KG1 (cell line): ENCODE measurements at places on chromosomes 13 and 19.
A peak's percentile ranks its signal among the peaks of the same experiment; 100 is the strongest.

GRCh38 chr13:58478858-58479257 is 847.3 kb downstream of the PCDH17 start:
- DNase-seq = no peak

- DNase-seq = no peak
These were observed 993 bp downstream of the RGL3 start for GRCh38 chr19:11418094-11418548.

DNA sequence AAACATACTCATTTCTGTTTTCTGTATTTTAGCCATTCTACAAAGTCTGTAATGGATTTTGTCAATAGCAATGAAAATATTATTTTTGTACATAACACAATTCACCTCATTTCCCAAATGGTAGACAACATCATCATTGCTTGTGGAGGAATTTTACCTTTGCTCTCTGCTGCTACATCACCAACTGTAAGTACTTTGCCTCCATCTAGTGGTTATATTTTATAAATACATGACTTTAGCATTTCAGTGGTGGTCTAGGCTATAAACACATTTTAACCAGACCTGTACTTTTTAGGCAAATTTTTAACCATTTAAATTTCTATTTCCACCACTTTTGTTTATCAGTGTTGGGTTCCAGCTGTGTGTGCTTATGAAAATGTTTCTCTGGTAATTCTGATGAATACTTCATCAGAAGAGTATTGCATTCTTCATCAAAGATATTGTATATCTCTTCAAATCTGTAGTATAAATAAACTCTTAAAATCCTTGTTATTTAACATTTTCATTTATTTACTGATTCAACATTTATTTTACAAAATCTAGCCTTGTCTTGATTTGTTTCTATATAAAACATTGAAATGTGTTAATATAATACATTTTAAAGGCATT is 222.4 kb downstream of the NBEA start:
- peak; percentile 50 for DNase-seq

- DNase-seq = no peak
These were observed 798 bp upstream of the COX6B2 start for GRCh38 chr19:55355213-55355821.

GRCh38 chr19:42501733-42502132 is 26.5 kb downstream of the CEACAM1 start:
- DNase-seq = no peak

DNA sequence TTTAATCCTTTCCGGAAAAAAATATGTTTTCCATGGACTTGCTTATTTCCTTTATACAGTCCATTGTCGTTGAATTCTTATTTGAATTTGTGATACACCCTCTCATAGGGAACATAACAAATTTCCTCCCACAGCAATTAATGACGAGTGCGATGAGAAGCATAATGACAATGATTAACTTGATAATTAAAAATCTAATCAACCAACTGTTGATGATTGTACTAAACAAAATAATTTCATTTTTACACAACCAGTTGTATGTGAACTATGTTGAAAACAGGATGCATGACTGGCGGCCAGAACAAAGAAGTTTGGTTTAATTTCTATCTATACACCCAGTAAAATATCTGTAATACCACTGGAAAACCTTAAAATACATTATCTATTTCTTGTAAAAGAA is 26.1 kb upstream of the CEACAM21 start:
- no peak for DNase-seq

DNA sequence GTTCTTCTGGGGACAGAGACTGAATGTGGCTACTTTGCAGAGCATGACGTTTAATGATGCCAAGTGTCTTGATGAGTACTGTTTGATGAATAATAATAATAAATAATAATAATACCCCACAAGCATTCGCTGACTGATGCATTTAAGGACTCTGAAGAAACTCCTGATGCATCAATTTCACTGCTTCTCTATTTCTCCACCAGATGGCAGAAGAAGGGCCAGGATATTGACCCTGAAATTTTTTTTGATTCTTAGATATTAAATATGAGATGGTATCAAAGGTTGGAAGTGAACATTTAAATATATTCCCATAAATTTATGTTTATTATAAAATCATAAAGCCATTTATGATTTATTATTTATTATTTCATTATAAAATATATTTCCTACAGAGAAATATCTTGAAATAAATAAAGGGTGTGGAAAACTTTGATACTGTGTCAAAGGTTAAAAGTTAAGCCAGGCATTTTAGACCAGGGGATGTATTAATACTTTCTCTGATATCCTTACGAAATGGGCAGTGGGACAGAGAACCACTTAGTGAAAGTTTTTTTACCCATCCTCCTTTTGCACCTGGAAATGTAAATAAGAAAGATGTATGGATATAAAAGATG is 170.9 kb downstream of the LACC1 start:
- no peak for DNase-seq

DNA sequence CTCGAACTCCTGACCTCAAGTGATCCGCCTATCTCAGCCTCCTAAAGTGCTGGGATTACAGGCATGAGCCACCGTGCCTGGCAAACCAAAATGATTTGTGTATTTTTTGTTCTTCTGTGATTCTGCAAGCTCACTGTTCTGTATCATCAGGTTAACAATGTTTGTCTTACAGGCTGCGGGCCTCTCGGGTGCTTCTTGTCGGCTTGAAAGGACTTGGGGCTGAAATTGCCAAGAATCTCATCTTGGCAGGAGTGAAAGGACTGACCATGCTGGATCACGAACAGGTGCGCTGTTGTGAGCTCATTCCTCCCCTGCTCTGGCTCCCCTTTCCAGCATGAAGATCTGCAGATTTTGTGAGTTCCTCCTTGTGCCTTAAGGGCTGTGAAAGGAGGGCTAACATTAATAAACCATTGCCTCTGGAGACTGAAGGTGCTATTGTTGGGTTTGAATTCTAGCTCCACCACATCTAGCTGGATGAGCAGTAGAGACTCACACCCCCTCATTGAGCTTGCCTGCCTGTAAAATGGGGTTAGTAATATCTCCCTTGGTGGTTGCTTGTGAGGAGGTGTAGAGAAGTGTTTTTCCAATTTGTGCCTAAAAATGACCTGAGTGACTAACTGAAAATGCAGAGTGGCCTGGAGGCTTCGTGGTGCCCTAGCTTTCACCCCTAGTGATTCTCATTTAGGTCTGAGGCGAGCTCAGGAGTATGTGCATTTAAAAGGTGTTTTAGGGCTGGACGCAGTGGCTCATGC is 12.9 kb downstream of the SAE1 start:
- no peak for DNase-seq

- DNase-seq = peak; percentile 24
These were observed 7.6 kb downstream of the SIGLECL1 start for GRCh38 chr19:51258165-51259160.

DNA sequence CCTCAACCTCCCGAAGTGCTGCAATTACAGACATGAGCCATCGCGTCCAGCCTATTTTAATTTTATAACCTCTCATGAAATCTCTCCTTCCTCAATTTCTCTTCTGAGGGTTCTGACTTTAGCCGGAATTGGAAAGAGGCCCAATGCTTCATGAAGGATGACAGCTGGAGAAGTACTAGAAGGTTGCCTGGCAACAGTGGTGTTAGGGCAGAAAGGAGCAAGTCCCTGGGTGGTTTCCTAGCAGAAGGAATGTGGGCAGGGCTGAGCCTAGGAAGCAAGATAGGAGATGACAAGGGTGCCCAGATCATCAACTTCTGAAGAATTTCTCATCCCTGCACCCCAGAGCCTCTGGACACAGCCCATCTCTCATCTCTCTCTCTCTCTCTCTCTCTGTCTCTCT is 25.8 kb downstream of the CACNG6 start:
- no peak for DNase-seq

GRCh38 chr19:18601875-18602274 is 4.7 kb downstream of the CRLF1 start:
- no peak for DNase-seq

GRCh38 chr13:43770871-43771270 is 15.9 kb downstream of the ENOX1 start:
- no peak for DNase-seq

DNA sequence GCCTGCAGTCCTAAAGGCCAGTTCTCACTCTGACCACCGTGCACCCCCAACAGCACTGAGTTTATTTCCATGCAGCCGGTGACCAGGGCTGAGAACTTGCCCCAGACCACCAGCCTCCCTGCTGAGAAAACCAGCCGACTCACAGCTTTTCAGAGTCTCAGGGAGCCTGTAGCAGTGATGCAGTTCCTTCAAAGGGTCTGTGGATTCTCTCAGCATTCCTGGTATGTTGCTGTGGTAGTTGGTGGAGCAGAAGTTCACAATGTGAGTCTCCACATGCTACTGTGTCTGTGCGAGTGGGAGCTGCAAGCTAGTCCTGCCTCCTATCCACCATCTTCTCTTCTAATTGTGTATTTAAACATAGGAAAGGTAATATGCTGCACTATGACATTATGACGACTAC is 254.9 kb upstream of the KLF12 start:
- no peak for DNase-seq

DNA sequence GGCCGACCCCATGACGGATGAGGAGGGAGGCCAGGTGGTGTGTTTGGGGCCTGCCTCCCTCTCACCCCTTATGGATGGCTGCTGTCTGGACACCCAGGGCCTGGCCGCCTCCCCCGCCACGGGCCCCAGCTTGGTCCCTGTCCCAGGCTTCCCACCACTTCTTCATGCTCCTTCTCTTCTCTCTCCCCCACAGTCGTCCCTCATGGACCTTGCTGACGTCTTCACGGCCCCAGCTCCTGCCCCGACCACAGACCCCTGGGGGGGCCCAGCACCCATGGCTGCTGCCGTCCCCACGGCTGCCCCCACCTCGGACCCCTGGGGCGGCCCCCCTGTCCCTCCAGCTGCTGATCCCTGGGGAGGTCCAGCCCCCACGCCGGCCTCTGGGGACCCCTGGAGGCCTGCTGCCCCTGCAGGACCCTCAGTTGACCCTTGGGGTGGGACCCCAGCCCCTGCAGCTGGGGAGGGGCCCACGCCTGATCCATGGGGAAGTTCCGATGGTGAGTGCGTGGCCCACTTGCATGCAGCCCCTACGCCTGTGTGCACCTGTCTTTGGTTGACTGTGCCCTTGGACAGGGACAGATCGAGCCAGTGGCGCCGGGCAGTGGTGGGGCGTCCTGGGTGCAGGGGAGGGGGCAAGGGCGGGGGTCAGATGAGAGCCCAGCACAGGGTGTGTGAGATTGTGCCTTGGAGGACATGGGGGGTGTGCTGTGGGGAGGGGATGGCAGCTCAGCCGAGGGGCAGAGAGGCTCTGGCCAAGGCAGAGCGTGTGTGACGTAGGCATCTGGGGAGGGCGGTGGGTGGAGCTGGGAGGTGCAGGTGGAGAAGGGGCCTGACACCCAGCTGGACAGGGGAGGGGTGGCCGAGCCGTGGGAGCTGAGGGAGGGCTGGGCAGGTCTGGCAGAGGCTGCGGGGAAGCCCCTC is 16.8 kb downstream of the EPN1 start:
- no peak for DNase-seq

GRCh38 chr19:52660981-52661380 is 22.8 kb upstream of the ZNF83 start:
- no peak for DNase-seq

GRCh38 chr13:44212633-44213396 is 160.8 kb upstream of the SERP2 start:
- no peak for DNase-seq

DNA sequence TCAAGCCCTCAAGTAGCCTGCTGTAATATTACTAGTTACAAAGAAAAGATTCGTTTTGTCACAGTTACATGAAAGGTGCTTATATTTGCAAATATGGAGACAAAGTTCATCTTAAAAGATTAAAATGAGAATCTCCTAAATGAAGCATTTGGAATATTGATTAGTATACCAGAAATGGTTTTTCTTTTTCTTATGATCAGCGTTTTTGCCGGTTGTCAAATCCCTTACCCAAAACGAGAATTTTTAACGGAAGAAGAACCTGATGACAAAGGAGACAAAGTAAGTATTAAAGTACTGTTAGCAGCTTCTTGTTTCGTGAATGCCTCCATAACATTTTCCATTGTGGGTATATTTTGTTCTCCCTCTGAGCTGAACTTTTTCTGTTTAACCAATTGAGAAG is 147.1 kb downstream of the CDK8 start:
- DNase-seq = no peak
